ENCODE measurements at places on chromosomes 16 and 17.
A peak's percentile ranks its signal among the peaks of the same experiment; 100 is the strongest.

DNA sequence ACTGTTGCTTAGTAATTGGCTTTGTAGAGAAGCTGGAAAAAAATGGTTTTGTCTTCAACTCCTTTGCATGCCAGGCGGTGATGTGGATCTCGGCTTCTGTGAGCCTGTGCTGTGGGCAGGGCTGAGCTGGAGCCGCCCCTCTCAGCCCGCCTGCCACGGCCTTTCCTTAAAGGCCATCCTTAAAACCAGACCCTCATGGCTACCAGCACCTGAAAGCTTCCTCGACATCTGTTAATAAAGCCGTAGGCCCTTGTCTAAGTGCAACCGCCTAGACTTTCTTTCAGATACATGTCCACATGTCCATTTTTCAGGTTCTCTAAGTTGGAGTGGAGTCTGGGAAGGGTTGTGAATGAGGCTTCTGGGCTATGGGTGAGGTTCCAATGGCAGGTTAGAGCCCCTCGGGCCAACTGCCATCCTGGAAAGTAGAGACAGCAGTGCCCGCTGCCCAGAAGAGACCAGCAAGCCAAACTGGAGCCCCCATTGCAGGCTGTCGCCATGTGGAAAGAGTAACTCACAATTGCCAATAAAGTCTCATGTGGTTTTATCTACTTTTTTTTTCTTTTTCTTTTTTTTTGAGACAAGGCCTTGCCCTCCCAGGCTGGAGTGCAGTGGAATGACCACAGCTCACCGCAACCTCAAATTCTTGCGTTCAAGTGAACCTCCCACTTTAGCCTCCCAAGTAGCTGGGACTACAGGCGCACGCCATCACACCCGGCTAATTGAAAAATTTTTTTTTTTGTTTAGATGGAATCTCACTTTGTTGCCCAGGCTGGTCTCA is 6.2 kb upstream of the TMEM235 start:
- no peak for DNase-seq

DNA sequence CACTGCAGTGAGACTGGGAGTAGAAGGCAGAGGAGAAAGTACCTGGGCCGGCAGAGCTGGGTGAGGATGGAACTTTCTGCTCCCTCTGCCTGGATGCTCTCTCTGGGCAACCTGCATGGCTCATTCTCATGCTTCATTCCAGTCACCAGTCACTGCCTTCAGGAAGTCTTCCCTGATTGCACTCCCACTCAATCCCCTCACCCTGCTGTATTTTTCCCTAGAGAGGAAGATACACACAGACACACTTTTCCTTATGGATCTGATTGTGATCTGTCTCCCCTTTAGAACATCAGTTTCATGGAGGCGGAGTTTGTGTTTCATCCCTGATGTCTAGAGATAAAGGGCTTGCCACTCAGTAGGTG is 44.9 kb downstream of the MEAK7 start:
- DNase-seq, result no peak

DNA sequence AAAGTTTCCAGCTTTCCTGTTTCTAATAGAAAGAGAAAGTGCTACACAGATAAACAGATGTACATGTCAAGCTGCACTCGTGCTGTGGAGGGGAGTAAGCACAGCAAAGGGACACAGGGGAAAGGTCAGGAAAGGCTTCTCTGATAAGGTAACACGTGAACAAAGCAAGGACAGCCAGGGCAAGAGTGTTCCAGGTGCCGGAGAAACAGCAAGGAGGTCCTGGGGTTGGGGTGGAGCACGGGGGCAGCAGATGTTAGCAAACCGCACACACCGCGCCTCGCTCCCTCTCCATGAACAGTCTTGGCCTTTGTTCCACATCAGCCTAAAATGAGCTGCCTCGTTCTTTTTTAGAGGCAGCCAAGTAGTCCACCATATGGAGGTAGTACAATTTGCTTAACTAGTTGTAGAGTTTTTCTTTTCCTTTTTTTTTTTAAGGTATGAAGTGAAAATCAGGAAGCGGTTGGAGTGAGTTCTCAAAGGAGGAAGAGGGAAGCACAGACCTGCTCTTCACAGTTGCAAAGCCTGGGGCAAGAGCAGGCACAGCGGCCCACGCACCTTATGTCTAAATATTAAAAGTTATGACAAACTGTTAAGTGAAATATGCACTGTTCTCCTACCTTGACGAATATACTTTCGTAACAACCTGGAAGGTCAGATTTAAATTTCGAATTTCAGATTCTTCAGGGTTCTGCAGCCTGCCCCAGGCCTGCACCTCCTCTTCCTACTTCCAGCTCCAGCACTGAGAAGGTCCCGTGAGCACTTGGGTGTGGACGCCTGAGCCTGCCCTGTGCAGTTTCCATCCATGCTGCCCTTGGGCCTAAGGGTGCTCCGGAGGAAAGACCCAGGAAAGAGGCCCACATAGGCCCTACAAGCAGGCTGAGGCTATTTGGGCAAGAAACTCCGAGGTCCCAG is 41.5 kb upstream of the RPH3AL start:
- DNase-seq, result no peak

GRCh38 chr17:14396547-14396946 is 95.7 kb downstream of the HS3ST3B1 start:
- no peak for DNase-seq

- DNase-seq, result no peak
Measured at GRCh38 chr16:23712976-23713375, at the start of gene ERN2. Gene ERN2 (minus strand): TSS chr16:23713222. CDS start chr16:23713187, 35 bp downstream.

GRCh38 chr17:5364156-5364555 is 55.3 kb downstream of the NUP88 start:
- DNase-seq, result no peak

DNA sequence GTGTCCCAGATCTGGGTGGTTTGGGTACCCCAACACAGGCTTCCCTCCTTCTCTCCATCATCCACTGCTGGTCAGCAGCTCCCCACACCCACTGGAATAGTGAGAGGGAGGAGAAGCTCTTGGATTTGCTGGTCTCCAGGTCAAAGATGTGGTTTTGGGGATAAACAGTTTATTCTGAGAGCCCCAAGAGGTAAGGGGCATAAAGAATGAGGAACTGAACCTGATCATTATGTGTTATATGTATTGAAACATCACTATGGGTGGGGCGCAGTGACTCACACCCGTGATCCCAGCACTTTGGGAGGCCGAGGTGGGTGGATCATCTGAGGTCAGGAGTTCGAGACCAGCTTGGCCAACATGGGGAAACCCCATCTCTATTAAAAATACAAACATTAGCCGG is 3.9 kb downstream of the DPEP2 start:
- no peak for DNase-seq

- DNase-seq, result no peak
Measured at GRCh38 chr17:39536468-39536867, 71.3 kb downstream of the NEUROD2 start.

GRCh38 chr16:88472069-88472468 is 19.0 kb downstream of the ZFPM1 start:
- no peak for DNase-seq

- no peak for DNase-seq
Measured at GRCh38 chr17:81428121-81428515, 32.9 kb downstream of the BAHCC1 start.

DNA sequence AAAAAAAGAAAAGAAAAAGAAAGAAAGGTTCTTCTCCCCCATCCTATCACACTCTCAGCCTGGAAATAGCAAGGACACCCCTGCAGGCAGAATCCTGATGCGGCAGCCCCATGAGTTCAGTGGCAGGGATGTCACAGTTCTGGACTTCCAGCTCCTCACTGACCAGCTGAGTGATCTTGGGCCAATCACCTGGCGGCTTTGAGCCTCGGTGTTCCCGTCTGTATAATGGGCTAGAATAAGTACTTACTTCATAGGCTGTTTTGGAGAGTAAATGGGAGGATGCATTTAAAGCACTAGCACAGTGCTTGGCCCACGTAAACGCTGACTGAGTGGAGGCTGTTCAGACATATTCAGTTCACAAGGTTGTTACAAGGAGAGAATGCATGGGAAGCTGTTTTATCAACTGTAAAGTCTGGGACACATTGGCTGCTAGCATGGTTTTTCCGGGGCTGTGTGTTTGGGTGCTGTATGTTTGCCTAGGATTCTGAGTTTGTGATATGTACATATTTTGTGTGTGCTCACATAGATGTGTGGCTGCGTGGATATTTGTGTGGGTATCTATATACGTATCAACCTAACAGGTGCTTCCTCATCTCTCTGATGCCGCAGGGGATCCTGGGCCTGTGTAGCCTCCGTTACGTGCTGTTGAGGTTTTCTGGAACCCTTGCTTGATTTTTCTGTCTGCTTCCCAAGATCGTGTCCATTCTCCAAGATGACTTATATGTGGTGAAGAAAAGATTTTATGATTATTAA is 3.4 kb downstream of the BHLHA9 start:
- DNase-seq, result no peak

DNA sequence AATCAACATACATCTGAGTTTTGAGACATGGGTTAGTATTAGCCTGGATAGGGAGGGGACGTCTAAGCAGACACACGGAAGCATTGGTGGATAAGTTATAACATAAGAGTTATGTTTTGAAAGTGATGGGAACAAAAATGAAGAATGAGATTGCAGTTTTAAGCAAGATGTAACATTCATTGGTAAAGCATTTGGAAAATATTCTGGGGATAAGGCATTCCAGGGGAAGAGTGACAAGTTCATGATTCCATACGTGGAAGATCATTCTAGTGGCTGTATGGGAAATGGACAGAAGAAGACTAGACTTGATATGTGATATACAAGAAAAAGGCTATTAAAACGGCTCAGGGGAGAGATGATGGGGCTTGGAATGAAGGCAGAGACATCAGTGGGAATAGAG is 632.9 kb downstream of the CDH8 start:
- no peak for DNase-seq

GRCh38 chr17:63519116-63519881 is 3.9 kb upstream of the KCNH6 start:
- DNase-seq, result no peak

DNA sequence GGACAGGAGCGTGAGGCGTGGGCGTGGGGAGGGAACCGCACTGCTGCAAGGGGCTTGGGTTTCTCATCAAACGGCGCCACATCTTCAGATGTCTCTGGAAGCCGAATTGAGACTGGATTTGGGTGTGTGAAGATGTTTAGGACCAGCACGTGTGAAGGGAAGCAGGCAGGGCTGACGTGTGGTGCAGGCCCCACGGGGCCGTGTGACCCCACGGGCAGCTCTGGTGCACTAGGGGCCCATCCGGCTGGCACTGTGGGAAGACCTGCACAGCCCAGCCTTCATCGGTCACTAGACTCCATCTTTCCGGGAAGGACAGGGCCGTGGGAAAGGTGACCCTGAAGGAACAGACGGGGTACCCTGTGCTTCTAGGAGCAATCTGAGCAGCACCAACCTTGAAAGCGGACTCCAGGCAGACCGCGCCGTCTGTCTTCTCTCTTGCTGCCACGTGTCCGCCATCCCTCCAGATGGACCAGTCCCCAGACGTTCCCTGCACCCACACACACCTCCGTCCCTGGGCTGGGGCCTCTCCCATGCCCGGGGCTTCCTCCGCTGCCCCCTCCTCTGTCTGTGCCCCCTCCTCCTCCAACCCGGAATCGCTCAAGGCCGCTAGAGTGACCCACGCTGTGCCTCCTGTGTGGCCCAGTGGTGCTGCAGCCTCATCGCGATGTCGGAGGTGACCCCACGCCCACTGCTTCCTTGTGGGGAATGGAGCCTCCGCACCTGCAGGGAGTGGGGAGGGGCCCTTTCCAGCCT is 23.4 kb upstream of the CBFA2T3 start:
- DNase-seq, result no peak

GRCh38 chr17:55811536-55811935 is 60.7 kb downstream of the PCTP start:
- no peak for DNase-seq

DNA sequence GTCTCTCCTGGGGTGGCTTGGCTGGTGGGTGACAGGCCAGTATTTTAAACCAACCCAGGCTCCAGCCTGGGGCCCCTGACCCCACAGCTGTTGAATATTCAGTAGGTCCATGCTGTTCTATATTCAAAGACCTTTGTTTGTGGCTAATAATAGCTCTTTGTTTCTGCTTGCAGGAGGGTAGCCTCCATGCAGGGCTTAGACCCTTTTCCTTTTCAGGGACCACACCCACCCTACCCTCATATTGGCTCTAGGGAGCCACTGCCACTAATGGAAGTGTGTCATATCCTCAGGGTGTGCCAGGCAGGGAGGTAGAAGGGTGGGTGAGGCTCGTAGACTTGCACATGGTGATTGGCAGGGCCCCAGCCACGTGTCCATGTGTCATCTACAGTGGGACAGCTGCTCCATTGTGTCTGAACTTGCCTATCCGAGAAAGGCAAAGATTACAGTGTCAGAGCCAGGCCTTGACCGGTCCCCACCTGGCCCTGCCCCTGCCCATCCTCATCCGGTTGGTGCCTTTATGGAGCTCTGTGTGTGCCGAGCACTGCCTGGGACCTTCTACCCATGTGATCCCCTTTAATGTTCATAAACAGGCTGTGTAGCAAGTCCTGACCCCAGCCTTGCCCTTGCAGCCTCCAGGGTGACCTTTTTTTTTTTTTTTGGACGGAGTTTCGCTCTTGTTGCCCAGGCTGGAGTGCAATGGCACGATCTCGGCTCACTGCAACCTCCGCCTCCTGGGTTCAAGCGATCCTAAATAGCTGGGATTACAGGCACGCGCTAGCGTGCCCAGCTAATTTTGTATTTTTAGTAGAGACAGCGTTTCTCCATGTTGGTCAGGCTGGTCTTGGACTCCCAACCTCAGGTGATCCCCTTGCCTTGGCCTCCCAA is 22.1 kb downstream of the TMC7 start:
- DNase-seq, result no peak

- no peak for DNase-seq
Measured at GRCh38 chr16:188674-189073, 8.4 kb downstream of the HBQ1 start.

DNA sequence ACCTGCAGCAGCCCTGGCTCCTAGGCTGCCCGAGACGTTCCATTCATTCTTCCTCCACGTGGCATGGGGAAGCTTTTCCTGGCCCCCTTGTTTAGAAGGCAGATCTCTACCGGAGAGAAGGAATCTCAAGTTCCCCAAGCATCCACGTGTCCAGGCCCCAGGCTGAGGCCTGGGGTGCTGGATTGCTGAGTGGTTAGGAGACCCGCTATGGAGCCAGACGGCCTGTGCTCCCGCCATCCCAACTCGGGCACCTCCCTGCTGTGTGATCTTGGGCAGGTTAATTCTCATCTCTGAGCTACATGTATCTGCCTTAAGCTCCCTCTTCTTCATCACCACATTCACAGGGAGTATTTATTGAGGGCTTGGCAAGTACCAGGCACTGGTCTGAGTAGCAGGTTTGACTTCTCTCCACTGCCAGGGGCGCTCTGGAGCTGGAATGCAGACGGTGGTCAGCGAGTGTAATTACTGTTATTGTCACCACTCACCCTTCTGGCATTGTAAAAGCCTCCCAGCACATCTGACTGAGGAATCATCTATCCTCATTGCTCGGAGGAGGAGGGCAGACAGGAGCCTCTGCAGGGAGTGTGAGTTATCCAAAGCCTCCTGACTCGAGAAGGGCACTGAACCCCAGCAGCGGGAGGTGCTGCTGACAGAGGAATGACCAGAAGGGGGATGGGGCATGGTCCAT is 1.1 kb upstream of the ADGRG1 start:
- peak; percentile 67 for DNase-seq

- no peak for DNase-seq
Measured at GRCh38 chr16:89444151-89444723, 46.1 kb downstream of the ANKRD11 start.

Measured in NCI-H524 treated with DMSO at 0.1 percent for 48 hours (cell line).